ENCODE measurements at places on chromosomes 11 and 22.

DNA sequence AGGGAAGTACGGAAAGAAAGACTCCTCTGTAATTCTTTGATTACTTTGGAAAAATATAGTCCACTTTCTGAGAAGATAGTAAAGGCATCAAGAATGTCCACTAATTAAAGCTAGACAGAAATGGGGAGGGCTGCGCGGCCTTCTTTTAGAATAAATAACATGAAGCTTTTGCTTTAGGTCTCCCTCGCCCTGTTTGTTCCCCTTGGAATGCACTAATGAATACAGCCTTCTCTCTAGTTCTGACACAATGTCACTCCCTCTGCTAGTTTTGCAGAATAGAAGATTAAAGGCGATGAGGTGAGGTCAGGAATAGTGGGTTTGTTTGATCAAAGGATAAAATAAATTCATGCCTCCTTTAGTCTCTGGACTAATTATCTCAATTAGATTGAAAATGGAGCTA lies 543.9 kb downstream of the OPCML start:
- no peak for DNase-seq

GRCh38 chr11:78390809-78391208 lies 26.8 kb downstream of the GAB2 start:
- DNase-seq = no peak

DNA sequence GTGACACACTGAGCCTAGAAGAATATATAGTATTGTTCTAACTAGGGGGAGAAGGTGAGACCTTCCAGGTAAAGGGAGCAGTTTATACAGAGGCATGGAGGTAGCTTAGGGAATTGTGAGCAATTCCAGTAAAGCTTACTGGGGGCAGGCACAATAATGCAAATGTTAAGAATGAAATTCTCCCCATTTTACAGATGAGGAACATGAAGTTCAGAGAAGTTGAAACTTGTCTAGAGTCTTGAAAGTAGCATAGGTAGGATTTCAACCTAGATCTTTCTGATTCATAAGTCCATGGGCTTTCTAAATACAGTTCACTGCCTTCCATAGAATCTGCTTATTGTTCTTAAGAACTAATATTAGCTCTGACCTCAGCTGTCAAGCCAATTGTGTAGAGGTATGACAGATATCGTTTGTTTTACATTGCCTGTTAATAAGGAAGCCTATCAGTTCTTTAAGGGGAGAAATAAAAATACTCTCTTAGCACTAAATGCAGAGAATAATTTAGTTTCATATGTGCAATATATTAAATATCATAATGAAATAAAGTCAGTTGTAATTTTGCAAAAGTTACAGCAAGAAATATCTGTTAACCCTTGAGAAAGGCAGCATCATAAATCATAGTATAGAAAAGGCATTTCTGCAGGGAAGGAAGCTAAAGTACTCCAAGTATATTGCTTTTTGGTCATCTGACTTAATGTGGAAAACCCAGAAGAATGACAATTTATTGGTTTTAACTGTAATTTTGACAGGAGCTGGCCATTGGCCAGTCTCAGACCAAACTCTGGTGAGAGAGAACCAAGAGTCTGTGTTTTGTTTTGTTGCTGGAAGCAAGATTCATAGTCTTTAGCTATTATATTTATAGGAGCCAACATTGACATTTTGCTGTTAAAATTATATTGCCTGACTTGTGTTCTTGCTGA lies 181.8 kb downstream of the UVRAG start:
- no peak for DNase-seq

- DNase-seq = no peak
Measured at GRCh38 chr22:46129390-46130041, 20.8 kb upstream of the PPARA start.

GRCh38 chr11:128796270-128796669 lies 70.8 kb downstream of the KCNJ1 start:
- DNase-seq = no peak

- DNase-seq = no peak
Measured at GRCh38 chr22:20635227-20635591, 127.8 kb downstream of the MED15 start.
